ENCODE measurements at places on chromosomes 1 and 21.
A peak's percentile ranks its signal among the peaks of the same experiment; 100 is the strongest.

GRCh38 chr1:90850898-90851710 is 134.0 kb upstream of the BARHL2 start:
- peak; percentile 87 for DNase-seq

DNA sequence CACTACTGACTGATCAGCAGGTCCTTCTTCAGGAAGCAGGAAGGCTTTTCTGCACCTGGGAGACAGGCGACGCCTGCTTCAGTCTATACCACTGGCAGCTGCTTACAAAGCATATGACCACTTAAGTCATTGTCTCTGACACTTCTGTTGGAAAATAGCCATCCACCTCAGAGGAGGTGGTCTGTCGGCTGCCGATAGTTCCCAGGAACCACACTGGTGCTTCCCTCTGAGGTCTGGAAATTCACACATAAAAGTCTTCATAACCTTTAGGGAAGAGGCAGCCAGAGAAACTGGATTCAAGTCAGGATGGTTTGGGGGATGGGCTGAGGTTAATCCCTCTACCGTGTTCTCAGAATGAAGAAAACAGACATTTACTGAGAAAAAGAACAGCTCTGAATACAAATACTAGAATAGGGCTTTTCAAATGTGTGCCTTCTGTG is 15.6 kb upstream of the SRP9 start:
- no peak for DNase-seq

- no peak for DNase-seq
Observed at GRCh38 chr1:31665234-31665878, 20.7 kb upstream of the PEF1 start.

DNA sequence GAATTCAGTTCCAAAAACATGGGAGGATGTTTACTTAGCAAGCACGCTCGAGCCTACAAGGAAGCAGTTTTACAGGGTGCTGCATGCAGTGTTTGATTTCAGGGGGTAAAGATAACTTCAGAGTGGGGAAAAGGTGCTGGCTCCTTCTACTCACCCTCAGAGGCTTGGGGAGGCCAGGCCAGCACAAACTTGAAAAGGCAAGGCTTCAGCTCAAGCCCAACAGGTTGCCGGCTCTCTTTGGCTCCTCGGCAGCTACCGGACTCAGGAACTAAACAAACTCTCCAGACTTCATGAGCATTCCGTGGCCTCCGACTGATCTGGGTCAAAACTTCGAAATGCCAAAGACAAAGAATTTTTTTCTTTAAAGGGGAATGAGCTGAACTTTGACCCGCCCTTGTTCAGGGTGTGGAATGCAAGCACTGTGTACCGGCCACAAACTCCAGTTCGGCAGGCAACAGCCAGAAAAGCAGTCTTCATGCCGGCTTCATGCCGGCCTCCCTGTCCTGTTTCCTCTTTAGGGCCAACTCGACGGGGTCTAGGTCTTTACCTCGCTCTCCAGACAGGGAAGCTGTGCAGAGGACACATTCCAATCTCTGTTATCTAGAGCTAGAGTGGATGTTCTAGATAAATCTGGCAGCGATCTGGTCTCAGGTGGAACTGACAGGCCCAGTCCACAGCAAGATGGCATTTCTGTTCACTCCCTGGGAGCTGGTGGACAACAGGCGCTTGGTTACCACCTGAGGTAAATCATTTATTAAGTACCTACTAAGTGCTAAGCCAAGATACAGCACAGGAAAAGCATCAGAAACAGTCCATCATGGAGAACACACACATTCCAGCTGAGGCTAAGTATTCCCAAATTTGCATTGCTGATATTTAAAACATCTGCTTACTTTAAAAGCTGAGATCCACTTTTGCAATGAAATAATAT is 75.0 kb downstream of the CD46 start:
- DNase-seq = peak; percentile 34

- no peak for DNase-seq
Observed at GRCh38 chr21:43657355-43658087, 1.8 kb downstream of the HSF2BP start.

GRCh38 chr1:213987422-213987926 is 299 bp upstream of the PROX1 start:
- DNase-seq = no peak

GRCh38 chr21:45427331-45428271 is 22.6 kb downstream of the COL18A1 start:
- DNase-seq = no peak

- no peak for DNase-seq
Observed at GRCh38 chr1:65045022-65045817, 78.9 kb upstream of the JAK1 start.

- DNase-seq = no peak
Observed at GRCh38 chr1:201711811-201712210, 117.1 kb upstream of the IPO9 start.

DNA sequence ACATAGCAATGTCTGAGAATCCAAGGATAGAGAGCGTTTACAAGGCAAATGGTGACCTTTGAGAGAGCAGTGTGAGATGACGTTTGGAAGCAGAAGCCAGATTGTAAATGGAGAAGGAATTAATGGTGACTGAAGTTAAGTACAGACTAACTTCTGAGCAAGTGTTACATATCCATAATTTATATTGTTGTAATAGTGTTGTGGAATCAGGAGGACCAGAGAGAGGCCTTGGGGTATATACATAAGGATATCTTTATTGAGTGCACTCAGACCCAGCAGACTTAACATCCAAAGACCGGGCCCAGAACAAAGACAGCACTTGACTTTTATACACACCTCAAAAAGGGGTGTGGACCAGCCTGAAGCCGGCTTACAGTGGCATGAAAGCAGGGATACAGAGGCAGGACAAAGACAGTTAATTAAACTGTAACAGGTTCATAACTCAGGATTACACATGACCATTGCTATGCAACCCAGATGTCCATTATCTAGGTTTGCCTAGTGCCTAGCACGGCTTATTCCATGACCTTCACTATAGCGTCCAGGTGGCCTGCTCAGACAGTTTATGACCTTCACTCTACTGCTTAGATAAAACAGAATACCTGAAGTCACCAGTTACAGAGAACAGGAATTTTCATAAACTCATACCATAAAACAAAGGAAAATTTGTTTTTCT is 2.7 kb upstream of the MGST3 start:
- no peak for DNase-seq

- no peak for DNase-seq
Observed at GRCh38 chr1:87942165-87942564, 613.5 kb downstream of the LMO4 start.

DNA sequence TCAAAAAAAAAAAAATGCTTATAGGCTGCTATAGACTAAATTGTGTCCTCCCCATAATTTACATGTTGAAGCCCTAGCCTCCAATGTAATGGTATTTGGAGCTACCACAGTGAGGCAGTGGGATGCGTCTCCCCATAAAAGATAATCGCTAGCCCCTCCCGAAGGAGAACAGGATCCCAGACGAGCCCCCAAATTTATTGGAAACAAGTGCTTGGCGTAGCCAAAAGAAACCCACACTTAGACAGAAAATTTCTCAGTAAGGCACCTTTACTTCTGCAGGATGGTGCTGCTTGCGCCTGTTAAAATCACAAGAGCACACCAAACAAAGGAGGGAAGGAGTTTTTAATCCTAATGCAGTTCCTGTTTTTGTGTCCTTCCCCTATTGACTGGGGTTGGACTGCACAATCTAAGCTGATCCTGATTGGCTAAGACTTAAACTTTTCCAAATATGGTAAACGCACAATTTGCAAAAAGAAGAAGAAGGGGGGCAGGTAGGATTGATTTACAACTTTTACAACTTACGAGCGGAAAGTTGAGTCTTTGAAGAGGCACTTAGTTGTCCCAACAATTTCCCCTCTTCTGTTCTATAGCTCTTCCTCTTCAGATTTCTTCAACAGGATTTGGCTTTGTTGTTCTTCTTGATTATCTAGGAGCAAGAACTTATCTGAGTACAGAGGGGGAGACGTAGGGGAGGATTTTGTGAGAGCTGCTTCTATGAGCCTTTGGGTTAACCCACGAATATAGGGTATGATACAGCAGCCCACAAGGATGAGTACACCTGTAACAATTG is 3.0 kb upstream of the IPP start:
- DNase-seq = no peak

DNA sequence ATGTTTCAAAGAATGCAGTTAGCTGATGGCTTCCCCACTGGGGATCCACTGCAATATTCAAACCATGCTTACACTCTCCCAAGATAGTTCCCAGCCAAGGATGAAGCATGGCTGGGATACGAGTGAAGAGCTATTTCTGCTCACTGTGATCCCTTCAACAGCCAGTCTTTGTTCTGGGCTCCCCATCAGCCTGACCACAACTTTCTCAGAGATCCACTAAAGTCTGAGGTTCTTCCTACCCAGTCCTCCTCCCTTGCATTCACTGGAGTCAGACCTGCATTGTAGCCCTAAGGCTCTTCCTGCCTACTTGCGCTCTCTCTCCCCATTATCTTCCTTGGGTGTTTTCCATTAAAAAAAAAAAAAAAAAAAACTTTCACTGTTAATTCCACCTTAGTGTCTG is 101.4 kb downstream of the TTLL7 start:
- no peak for DNase-seq

DNA sequence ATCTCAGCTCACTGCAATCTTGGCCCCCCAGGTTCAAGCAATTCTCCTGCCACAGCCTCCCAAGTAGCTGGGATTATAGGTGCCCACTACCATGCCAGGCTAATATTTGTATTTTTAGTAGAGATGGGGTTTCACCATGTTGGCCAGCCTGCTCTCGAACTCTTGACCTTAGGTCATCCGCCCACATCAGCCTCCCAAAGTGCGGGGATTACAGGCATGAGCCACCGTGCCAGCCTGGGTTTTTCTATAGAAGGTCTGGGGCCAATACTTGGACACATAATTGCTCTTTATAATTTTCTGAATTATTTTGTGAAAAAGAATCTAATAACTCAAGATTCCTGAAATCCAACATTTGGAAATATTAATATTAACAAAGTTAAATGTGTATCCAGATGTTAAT is 1267.7 kb upstream of the ADGRL4 start:
- no peak for DNase-seq

DNA sequence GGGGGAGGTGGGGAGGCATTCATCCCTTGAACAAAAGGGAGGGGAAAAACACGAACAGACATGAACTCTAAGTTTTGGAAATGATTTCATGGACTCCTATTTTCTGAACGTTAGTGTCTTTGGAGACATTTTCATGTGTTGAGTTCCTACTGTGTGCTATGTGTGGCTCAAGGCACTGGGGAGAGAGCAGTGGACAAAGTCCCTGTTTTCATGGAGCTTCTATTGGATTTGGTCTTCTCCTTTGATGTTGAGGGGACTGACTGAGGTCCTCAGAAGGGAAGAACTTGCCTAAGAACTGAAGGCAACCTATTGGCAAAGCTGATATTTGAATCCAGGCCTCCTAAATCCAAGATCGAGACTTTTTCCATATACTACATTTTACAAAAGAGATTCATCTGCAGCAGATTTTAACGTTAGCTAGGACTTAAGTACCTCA is 30.4 kb downstream of the JUN start:
- no peak for DNase-seq

DNA sequence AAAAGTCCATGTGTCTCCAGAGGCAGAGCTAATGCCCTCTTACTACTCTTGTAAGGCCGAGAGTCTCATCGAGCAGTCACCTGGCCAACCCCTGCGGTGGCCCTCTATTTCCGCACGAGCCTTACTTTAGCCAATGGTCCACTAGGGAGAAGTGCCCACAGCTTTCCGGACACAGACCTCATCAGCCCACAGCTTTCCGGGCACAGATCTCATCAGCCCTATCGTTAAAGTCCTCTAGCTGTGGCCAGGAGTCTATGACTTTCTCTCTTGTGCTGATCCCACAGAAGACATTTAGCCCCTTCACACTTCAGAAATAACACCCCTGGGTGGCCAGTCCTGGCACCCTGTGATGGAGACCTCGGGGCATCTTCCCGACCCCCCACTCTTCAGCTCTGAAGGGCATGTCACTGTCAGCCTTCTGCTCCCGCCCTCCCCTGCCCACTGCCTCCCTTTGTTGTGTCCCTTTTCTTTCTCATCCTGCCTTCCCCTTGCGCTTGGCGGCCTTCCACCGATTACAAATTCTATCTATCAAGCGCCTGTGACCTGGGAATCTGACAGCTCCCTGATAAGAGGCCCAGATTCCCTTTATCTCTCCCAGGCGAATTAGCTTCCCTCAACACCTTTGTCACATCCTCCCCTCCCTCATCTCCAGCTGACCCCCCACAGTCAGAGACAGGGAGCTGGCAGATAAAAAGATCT is 161.0 kb downstream of the PLXNA2 start:
- no peak for DNase-seq

DNA sequence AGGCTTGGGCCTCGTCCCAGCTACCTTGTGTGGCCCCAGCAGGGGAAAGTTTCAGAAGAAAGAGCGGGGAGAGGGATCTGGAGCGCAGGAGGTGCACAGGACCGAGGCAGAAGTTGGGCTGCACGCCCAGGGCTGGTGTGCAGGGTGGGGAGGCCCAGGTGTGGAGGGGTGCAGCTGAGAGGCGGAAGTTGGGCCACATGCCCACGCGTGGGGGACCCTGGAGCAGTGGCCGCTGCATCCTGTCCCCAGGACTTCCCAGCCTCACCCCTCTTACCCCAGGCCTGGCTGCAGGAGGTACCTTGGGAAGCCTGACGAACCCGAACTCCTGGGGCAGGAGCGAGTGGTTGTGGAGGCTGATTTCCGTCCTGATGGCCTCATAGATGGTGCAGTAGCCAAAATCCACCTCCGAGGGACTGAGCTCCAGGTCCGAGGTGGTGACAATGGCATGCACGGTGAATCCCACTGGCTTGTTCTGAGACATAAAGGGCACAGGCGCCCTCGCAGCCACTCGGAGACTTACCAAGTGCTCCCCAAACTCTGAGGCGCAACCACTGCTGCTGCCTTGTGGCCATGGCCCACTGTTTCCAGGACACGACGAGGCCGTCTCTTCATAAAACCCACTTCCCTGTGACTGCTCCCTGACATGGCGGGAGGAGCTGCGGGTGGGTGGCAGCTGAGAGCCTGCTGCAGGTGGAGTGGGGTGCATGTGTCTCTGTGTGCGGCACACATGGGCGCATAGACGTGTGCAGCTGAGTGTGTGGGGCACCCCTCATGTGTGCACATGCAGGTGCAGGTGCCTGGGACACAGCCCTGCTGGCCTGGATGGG is 20.4 kb upstream of the TMEM52 start:
- DNase-seq = no peak

- no peak for DNase-seq
Observed at GRCh38 chr1:194644528-194644927, 1458.1 kb upstream of the B3GALT2 start.

- no peak for DNase-seq
Observed at GRCh38 chr1:94260635-94261387, 23.4 kb upstream of the ARHGAP29 start.

- peak; percentile 79 for DNase-seq
Observed at GRCh38 chr1:23369335-23370013, at the start of gene ZNF436. ZNF436 (minus strand) TSS chr1:23369836; CDS start chr1:23368005, 1,831 bp downstream.
